CD4-positive, alpha-beta memory T cell (primary cell): ENCODE measurements at places on chromosomes 13 and 19.

GRCh38 chr13:43291287-43292060 lies 268.1 kb downstream of the DNAJC15 start:
- DNase-seq, result no peak

DNA sequence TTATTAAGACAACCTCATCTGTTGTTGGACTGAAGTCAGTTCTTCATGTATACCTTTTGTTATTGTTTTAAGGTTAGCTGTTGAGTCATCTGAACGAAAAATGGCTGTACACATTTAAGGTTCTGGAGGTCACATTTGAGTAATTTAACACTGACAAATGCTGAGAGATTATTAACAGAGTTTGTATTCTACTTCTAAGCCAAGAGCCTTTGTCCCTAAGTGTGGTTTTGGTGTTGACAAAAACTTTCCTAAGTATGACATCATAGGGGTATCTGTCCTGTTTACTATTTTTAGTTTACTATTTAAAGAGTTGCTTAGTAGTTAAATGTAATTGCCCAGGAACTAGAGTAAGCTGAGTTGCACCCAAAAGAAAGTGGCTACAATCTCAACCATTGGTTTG lies 71.9 kb downstream of the CDK8 start:
- no peak for DNase-seq

- DNase-seq, result no peak
Measured at GRCh38 chr13:46648166-46648607, 95.2 kb downstream of the LRCH1 start.

GRCh38 chr19:35845215-35846037 lies 6.9 kb downstream of the NPHS1 start:
- DNase-seq, result no peak
